NCI-H2227 treated with DMSO at 0.1 percent for 48 hours (cell line): ENCODE measurements at places on chromosomes 11 and 22.

- no peak for DNase-seq
These were observed 11.8 kb downstream of the DGCR8 start for GRCh38 chr22:20091690-20092476.

DNA sequence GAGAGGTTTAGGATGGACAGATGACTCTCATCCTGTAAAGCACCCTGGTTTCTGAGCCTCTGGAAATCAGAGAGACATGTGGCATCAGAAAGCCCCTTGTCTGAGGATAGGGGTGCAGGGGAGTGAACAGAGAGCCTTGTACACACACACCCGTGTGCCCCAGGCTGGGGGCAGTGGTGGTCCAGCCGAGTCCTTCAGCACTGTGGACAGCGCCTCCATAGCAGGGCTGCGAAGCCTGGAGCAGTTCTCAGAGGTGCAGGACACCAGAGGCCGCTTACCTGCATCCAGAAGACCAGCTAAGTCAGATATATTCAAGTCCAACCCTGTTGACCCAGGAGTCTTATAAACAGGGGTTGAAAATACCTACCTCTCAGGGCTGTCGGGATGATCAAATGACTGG, 11.5 kb upstream of the IGSF9B start:
- DNase-seq, result no peak

GRCh38 chr11:55172734-55173415, 89.1 kb upstream of the TRIM48 start:
- no peak for DNase-seq

DNA sequence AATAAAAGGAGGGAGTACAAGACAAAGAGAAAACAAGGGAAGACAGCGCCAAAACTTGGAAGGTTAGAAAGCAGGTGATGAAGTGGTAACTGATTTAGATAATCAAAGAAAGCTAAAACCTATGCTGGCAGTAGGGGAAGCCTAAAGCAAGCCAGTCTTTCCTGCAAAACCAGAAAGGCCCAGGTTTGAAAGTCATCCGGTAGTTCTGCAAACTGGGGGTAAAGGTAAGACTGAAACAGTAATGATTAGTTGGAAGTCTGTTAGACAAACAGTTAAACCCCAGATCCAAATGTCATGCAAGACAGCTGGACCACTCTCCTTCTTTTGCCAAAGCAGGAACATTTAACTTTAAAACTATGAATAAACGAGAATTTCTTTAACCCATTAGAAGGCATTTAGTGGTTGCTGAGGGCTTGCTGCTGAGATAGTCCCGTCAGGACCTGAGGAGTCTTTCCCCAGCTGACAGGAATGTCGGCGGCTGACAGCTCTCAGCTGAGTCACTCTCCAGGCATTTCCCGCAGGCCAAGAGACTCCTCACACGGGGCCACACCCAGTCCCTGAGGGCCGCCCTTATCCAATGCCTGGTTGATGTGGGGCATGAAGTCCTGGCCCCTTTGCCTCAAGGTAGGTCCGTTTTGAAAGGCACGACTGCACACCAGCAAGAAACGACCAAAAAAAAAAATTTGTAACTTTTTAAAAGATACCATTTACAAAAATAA, 36.3 kb upstream of the CFAP300 start:
- DNase-seq, result no peak

GRCh38 chr11:88522624-88523385, 185.3 kb upstream of the CTSC start:
- no peak for DNase-seq

GRCh38 chr22:30650508-30651116, 15.0 kb downstream of the SLC35E4 start:
- DNase-seq, result no peak

- DNase-seq, result no peak
These were observed 9.2 kb upstream of the MAPK1 start for GRCh38 chr22:21876486-21877176.

DNA sequence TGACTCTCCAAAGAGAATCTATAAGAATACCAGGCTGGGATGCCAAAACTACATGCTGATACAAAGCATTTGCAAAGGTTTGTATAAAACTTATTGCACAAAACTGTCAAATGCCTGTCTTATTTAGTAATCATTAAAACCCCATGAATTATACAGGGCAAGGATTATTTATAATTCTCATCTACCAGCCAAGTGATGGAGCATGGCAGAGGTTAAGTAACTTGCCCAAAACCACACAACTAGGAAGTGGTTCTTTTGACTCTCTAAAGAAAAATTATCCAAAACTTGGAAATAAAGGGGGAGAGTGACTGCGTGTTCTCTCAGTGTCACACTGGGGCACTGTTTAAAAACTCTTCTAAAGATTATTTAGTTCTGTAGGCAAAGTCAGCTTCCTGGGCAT, 17.4 kb upstream of the CLMP start:
- no peak for DNase-seq

DNA sequence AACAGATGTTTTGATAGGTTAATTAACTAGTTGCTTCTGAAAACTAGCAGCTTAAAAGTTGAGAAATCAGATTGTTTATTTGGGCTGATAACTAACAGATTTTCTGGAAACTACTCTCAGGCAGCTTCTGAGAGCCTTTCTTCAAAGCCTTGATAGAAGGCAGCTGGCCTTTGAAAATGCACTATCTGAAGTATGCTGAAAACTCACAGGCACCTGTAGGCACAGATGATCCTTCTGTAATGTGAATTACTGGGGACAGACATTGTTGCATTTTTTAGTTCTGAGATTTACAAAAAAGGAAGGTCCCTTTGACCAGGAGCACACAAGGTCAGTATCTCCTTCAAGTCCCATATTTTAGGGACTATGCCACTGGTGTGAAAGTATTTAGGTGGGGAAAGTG, 460.8 kb upstream of the CNTN5 start:
- DNase-seq, result no peak

DNA sequence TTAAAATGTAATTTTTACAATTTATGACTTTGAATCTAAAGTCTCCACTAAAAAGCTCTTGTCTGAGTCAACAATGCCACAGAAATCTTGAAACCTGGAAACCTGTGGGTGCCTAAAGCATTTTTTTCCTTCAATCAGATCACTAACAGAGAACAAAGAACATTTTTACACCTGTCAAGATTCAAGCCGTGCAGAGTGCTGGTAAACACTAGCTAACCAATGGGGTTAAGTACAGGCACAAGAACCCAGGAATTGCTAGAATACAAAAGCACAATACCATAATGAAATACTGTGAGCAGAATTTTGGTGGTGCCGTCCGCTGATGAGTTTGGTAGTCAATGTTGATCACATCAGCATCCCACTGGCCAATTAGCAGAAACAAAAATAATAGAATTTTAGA, 380.3 kb upstream of the PITPNB start:
- DNase-seq, result no peak

DNA sequence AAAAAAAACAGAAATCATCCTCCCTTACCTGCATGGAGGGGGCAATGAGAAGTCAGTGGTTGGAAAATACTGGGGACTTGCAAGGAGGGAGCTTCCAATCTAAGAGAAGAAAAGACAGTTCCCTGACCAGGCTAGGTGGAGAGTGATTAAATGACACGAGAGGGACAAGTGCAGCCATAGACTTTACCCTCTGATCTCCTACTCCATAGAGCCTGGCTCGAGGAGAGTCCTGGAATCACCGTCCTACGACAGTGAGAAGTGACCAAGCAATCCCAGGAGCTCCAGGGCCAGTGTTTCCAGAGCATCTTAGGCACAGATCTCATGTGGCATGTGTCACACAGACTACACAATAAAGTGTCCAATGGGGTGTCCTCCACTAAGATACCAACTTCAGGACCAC, 25.7 kb downstream of the MYH9 start:
- no peak for DNase-seq

- DNase-seq, result no peak
These were observed 37.1 kb downstream of the NUCB2 start for GRCh38 chr11:17313349-17314231.

DNA sequence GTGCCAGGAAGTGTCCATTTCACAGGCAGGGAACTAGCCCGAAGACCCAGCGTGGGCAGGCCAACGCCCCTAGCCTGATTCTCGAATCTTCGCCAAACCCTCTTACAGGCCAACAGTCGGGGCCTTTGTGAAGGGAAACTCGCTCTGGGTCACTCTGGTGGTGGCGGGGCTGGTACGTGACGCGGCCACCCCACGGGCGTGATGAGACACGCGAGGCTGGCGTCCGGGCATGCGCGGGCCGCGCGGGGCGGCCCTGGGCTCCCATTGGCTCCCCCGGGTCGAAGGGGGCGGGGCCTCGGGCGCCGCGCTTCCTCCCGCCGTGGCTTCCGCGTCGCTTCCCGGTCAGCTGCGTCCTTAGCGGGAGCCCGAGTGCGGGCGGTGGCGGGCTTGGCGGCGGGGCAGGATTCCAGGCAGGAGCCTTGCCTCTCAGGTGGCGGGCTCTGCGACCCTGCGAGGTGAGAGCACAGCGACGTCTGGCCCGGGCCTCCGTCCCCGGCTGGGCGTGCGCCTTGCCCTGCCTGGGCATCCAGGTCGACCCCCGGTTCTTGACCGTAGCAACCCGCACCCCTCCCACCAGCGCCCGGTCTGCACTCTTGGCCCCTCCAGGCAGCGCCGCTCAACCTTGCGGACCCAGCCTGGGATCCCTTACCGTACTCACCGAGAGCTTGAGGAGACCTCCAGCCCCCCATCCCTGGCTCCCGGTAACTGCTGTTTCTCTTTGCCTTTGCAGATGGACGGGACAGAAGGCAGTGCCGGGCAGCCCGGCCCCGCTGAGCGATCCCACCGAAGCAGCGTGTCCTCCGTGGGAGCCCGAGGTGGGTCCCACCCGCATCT, at the start of gene FRMD8:
Gene FRMD8, plus strand, starts transcription at position 331 of the 834 bp plus-strand sequence. Its CDS starts 400 bp downstream, at position 731.
- peak; percentile 61 for DNase-seq

DNA sequence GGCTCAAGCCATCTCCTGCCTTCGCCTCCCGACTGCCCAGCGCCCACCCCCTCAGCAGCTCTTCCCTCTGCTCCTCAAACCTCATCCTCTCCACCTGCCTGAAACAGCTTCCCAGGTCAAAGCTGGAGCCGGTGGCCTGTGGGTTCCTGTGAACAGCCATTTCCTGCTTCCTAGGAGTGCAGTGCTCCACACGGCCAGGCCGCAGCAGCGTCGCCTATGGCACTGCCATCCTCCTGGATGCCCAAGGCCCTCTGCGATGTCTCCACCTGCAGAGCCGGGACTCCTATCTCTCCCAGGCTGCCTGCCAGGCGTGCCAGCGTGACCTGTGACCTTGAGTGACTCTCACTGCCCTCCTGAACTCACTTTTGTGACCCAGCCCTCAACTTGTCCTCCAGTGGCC, 24.6 kb downstream of the PPM1F start:
- DNase-seq, result no peak
